ENCODE measurements at places on chromosomes 5 and 9. TPM values are rescaled to one million over a fixed set of nuclear protein-coding genes. Genes with fewer than 3 reads are reported as not detected.
A peak's percentile ranks its signal among the peaks of the same experiment; 100 is the strongest.

DNA sequence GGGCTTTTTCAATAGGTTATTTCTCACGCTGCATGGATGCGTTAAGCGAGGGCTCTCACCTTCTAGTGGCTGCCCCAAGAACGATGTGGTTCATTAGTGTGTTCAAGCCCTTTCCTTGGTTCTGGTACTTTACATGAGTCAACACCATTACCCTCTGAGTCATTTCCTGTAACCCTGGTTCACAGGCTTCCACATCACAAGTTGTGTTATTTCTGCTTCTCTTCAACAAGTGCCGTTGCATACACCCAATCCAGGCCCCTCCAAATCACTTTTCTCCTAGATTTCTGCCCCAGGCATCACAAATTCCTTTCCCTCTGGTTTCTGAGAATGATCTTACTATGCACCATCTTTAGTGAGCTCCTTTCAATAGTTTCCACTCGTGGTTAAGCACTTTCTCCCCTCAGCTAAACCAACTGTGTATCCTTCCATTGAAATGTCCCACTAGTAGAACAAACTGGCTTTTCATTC, 69.5 kb upstream of the RAD23B start:
- H3K4me3 ChIP-seq: no peak overlapping the region
- H3K27ac ChIP-seq: peak overlapping the region; percentile 12
- H3K36me3 ChIP-seq: no peaks in the 10 kb centered on the region
- H3K27me3 ChIP-seq: no peaks in the 10 kb centered on the region
- peaks cover 5% of the 10 kb centered on the region for H3K4me1 ChIP-seq
- DNase-seq: no peak

GRCh38 chr5:10853154-10853553, 92.1 kb upstream of the DAP start:
- no peak overlapping the region for H3K27ac ChIP-seq
- H3K36me3 ChIP-seq: no peaks in the 10 kb centered on the region
- H3K27me3 ChIP-seq: peaks cover 9% of the 10 kb centered on the region
- no peak for DNase-seq

DNA sequence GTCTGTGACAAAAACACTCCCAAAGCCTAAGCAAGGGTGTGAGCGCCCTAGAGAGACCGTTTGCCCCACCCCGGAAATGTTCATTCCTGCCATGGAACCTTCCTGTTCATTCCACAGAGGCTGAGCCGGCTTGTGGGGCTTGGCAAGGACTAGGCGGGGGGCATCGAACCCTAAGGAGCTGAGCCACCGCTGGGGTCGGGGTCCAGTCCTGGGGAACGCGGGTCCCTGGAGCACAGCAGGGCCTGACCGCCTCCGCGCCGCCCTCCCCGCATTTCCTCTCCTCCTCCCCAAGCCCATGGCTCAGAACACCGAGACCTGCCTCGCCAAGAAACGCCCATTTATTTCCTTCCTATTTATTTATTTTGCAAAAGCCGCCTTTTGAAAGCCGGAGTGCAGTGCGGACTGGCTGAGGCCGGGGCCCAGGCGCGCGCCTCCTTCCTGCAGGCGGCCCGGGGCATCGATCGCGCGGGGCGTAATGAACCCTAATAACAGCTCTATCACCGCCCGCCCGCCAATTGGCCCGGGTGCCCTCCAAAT, 228.9 kb upstream of the IRX4 start:
- H3K36me3 ChIP-seq: no peaks in the 10 kb centered on the region
- no peaks in the 10 kb centered on the region for H3K4me1 ChIP-seq
- H3K27me3 ChIP-seq: no peaks in the 10 kb centered on the region
- H3K27ac ChIP-seq: no peak overlapping the region
- no peak overlapping the region for H3K4me3 ChIP-seq

GRCh38 chr5:56011835-56012234, 17.1 kb upstream of the IL6ST start:
- H3K27me3 ChIP-seq: no peaks in the 10 kb centered on the region
- peak overlapping the region; percentile 13 for H3K27ac ChIP-seq
- no peak for DNase-seq
- H3K4me1 ChIP-seq: peaks cover 13% of the 10 kb centered on the region
- no peaks in the 10 kb centered on the region for H3K36me3 ChIP-seq

DNA sequence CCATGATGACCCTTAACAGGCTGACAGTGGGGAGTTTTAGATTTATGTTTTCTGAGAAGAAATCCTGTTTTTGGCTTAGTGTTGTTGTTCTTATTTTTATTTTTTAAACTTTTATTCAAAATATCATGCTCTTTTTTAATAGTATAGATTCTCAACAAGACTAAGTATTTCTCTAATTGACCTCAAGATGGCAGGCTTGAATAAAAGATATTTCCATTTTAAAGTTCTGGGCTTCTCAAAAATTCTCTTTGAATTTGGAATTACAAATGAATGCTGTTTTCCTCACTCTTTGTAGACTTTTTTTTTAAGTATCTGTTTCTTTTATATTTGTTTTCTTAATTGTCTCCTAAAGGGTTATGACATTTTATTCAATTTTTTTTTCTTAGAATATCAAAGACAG, 50.0 kb upstream of the SH3GL2 start:
- H3K4me3 ChIP-seq: no peak overlapping the region
- H3K4me1 ChIP-seq: no peaks in the 10 kb centered on the region
- H3K27me3 ChIP-seq: no peaks in the 10 kb centered on the region
- H3K27ac ChIP-seq: no peak overlapping the region
- H3K36me3 ChIP-seq: no peaks in the 10 kb centered on the region

DNA sequence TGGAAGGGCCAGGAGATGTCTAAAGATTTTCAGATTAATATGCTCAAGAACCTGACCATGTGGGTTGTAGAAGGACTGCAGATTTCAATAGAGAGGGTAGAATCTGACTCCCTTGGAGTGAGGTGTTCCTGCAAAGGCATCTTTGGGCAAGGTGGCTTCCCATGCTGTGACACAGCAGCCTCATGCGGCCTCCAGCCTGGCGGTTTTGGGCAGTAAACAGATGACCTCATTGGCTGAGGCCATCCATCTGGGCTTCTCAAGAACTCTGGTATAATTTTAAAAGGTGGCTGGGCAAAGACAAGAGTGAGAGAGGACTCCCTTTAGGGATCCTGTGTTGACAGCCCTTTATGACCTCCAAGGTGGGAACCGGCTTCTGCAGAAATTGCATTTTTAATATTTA, 90.3 kb upstream of the ERCC6L2 start:
- DNase-seq: no peak
- H3K27me3 ChIP-seq: no peaks in the 10 kb centered on the region
- no peaks in the 10 kb centered on the region for H3K4me1 ChIP-seq
- H3K4me3 ChIP-seq: no peak overlapping the region
- no peak overlapping the region for H3K27ac ChIP-seq

The RANBP3L gene
- 7.1 TPM for total RNA-seq

The AIF1L gene
- total RNA-seq: 12.3 TPM

DNA sequence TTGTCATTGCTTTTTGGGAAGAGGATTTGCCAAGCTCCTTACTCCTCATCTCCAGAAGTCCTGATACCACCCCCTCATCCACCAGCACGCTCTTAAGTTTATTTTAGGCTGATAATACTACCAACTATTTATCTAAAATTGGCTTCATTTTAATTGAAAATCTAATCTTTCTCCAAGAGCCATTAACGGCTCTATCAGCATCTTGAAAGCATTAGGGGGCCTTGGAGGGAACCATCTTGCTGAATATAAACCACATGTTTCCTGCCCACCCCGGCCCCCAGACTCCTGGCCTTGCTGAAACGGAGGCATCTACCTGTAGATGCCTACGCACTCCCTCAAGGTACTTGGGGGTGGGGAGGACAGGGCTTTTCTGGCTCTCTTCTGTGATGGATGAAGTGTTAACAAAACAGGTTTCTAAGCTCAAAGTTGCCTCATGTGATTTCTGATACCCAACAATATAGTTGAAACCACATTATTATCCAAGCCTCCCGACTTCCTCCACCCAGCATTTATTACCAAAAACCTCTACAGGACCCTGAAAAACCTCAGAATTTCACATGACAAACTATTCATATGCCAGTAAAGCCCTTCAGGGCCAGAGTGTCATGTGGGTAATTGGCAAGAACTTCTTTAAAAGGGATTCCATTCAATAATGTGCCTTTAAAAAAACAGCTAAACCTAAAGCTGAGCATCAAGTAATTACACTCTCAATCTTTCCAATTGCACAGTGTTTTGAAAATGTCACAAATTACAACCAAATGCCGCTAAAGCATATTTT, 96.7 kb downstream of the SAXO1 start:
- no peaks in the 10 kb centered on the region for H3K27me3 ChIP-seq
- no peaks in the 10 kb centered on the region for H3K36me3 ChIP-seq
- no peaks in the 10 kb centered on the region for H3K4me1 ChIP-seq
- H3K27ac ChIP-seq: no peak overlapping the region

The CA9 gene
- 0.55 TPM for total RNA-seq

The PTGES gene
- total RNA-seq: 2.1 TPM

The RNF38 gene
- 49.7 TPM for total RNA-seq

DNA sequence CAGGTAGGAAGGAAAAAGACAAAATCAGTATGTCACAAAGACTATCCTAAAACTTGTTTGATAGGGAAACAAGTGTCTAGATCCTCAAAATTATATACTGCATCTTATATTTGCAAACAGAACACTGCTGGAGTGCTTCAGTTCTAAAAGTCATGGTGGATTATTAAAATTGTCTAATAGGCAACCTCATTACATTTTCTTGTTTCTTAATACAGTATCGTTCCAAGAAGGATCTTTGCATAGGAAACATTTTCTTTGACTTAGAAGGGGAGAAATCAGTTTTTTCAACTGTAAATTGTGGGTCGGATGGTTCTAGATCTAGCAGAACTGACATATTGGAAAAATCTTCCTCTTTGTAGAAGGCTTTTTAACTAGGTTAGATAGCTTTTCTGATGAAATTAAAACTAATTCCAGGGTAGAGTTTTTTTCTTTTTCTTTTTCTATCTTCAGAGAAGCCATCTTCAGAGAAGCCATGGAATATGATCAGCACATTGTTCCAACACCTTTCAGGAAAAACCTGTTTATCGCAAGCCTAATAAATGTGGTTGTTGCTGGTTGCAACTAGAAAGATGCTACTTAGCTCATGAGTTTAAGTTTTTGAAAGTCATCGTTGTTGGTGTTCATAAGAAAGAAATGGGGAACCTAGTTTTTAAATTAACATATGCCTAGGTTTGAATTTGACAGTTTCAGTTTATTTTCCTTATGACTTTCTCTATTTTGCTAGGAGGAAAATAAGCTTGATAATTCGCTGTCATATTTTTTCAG, 7.4 kb downstream of the CPEB4 start:
- no peak for DNase-seq
- peaks cover 48% of the 10 kb centered on the region for H3K4me1 ChIP-seq
- H3K27me3 ChIP-seq: no peaks in the 10 kb centered on the region
- H3K4me3 ChIP-seq: peak overlapping the region; percentile 9
- H3K27ac ChIP-seq: no peak overlapping the region

GRCh38 chr5:179192891-179193470, 132.8 kb downstream of the ZNF354C start:
- no peak overlapping the region for H3K4me3 ChIP-seq
- no peaks in the 10 kb centered on the region for H3K36me3 ChIP-seq
- H3K4me1 ChIP-seq: no peaks in the 10 kb centered on the region

DNA sequence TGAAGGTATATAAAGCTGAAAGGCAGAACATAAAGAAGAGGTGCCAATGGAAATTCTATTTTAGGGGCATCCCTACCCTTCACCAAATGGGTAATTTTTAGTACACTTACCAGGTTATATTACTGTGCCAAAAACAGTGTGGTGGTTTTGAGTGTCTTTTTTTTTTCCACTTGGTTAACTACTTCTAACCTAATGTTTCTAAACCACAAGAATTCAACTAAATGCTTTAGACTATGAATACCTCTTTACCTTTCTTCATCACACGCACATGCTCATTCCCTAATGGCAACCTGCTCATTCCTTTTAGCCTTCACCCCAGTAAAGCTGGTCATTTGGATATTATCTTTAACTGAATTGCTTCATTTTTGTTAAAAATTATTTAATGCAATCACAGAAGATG, 215.6 kb downstream of the PIK3R1 start:
- no peak overlapping the region for H3K4me3 ChIP-seq
- no peak for DNase-seq
- no peak overlapping the region for H3K27ac ChIP-seq
- no peaks in the 10 kb centered on the region for H3K27me3 ChIP-seq
- peaks cover 20% of the 10 kb centered on the region for H3K4me1 ChIP-seq
- H3K36me3 ChIP-seq: no peaks in the 10 kb centered on the region

The KIAA1958 gene
- 14.2 TPM for total RNA-seq

GRCh38 chr9:77956555-77956954, 75.1 kb downstream of the GNAQ start:
- H3K27me3 ChIP-seq: no peaks in the 10 kb centered on the region
- peaks cover 60% of the 10 kb centered on the region for H3K4me1 ChIP-seq
- no peaks in the 10 kb centered on the region for H3K36me3 ChIP-seq
- no peak overlapping the region for H3K4me3 ChIP-seq

DNA sequence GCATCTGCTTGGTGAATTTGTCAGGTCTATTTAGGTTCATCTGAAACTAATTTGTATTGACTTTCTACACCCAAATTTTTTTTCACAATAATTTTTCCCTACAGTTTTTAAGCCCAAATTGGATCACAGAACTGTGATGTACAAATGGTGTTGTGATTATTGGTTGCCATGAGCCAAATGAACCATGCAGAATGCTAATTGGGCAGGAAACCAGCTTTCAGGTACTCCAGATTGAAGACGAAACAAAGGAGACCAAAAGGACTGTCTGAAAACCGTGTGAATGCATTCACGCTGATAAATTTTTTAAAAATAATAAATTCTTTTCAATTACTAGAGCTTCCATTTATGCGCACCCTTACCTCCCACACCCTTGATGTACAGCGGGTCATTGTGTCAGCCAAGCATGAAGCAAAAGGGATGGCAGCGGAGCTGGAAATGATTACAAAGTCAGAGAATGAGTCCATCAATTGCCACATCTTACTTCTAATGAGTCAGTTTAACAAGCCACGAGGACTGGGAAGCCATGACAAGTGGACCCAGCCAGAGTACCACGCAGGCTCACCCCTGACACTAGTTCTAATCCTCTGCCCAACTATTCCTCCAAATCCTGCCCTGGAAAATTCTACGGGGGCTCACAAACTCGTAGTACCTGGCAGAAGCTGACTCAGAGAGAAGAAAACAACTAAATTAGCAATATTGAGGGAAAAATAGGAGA, 66.5 kb downstream of the SEMA6A start:
- no peaks in the 10 kb centered on the region for H3K36me3 ChIP-seq
- H3K4me3 ChIP-seq: no peak overlapping the region
- H3K4me1 ChIP-seq: peaks cover 13% of the 10 kb centered on the region
- no peak overlapping the region for H3K27ac ChIP-seq
- DNase-seq: no peak

- DNase-seq: no peak
- H3K27ac ChIP-seq: no peak overlapping the region
- no peaks in the 10 kb centered on the region for H3K4me1 ChIP-seq
- H3K4me3 ChIP-seq: no peak overlapping the region
- no peaks in the 10 kb centered on the region for H3K36me3 ChIP-seq
These were observed 8.1 kb upstream of the SLC2A8 start for GRCh38 chr9:127388856-127389238.

GRCh38 chr9:110923601-110924000, 114.7 kb downstream of the LPAR1 start:
- H3K27ac ChIP-seq: no peak overlapping the region
- no peaks in the 10 kb centered on the region for H3K27me3 ChIP-seq
- no peak overlapping the region for H3K4me3 ChIP-seq
- peaks cover 10% of the 10 kb centered on the region for H3K4me1 ChIP-seq
- DNase-seq: no peak
- H3K36me3 ChIP-seq: no peaks in the 10 kb centered on the region

The PPP3R2 gene
- total RNA-seq: not detected

Measured in upper lobe of right lung (tissue), 1 donor.